ENCODE measurements at places on chromosomes 12 and 14.

DNA sequence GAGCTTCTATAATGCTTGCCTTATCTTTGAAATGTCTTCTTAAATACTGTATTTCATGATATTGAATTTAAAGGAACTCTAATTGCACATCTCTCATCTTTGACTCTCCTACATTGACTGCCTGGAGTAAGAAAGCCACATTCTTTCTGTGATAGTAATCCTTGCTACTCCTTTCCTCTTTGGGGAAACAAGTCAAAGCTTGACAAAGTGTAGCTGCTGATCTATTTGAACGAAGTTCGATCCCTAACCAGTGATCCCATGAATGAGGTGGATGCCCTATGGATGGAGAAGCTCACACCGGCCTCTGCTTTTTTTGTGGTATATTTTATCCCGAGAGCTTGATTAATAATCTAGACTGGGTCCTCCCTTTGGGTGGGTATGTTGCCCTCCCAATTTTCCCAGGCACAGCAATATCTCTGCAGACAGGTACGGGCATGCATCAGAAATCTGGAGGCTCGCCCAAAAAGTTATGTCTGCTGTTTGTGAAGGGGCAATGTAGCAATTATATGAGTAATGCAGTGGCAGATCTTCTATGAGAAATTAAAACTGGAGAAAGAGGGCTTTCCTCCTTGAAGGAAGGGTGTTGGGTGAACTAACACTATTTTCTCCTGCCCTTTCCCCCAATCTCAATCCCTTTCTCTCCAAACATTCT lies 163.0 kb upstream of the FRMD6 start:
- no peak for DNase-seq

GRCh38 chr12:106287364-106287763 lies 15.2 kb upstream of the TCP11L2 start:
- DNase-seq: no peak

DNA sequence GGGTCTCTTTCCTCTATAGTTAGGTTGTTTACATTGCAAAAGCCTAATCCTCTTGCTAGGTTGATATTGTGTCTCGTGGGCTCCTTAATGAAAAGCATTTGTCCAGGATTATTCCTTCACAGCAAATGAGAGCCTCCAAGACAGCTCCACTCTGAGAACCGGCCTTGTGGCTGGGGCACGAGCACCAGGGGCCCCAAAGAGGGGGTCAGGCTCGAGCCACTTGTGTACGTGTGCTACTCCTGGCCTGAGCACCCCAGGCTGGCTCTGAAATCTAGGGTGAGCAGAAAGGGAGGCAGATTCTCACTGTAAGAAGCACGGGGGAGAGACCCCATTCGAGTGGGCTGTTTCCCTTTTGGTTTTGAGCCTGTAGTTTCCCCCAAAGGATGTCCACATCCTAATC lies 45.0 kb upstream of the FZD10 start:
- DNase-seq: no peak

GRCh38 chr12:123254853-123255446 lies 16.7 kb downstream of the CDK2AP1 start:
- DNase-seq: no peak

DNA sequence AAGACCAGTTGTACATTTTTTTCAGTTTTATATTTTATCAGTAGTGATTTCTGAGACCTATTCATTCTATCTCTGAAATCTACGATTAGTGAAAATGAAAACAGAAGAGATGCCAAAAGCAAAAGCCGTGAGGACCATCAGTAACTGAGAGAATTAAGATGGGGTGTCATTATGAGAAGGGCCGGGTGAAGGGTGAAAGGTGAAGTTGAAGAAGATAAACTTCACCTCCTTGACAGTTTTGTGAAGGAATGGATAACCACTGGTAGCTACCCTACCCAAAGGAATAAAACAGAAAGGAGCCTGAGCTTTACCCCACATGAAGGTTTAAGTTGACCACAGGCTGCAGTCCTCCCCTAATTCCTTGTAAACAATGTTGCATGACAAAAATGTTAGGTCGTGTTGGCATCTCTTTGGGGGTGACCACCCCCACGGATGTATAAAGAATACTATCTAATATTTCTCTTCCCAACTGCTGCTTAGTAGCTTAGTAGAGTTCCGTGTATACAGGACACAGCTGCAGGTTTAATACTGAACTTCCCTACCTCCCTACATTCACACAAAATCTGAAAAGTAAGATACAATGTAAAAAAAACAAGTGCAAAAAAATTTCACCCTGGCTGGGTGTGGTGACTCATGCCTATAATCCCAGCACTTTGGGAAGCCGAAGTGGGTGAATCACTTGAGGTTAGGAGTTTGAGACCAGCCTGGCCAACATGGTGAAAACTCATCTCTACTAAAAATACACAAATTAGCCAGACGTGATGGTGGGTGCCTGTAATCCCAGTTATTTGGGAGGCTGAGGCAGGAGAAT lies 23.9 kb downstream of the GPR19 start:
- no peak for DNase-seq

- no peak for DNase-seq
Observed at GRCh38 chr14:51540364-51540763, 111.3 kb upstream of the FRMD6 start.

- no peak for DNase-seq
Observed at GRCh38 chr14:30638926-30639325, 16.8 kb downstream of the SCFD1 start.

GRCh38 chr12:94329366-94329765 lies 130.3 kb downstream of the CEP83 start:
- no peak for DNase-seq

All from anterior cingulate cortex (tissue), 58 donors.